ENCODE measurements at places on chromosomes 7 and 10.

GRCh38 chr10:82318534-82318933 is 443.5 kb downstream of the NRG3 start:
- no peak for DNase-seq

- no peak for DNase-seq
Measured at GRCh38 chr7:29330136-29330535, 135.6 kb downstream of the CHN2 start.

DNA sequence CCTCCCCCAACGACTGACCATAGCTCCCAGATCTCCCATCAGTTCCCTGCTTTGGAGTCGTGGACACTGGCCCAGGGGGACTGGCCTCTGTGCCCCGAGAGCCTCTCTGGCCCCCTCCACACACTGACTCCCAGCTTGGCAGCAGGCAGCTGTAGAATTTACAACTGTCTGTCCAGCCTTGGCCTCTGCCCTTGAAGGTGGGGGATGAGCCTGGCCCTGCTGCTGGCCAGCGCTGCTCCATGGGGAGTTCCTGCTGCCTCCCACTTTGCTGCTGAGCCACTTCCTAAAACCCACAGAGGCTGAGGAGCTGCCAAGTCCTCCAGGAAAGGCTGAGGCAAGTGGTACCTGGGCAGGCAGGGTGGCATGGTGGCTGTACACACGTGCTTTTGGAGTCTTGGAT is 147.1 kb downstream of the WDR11 start:
- no peak for DNase-seq

DNA sequence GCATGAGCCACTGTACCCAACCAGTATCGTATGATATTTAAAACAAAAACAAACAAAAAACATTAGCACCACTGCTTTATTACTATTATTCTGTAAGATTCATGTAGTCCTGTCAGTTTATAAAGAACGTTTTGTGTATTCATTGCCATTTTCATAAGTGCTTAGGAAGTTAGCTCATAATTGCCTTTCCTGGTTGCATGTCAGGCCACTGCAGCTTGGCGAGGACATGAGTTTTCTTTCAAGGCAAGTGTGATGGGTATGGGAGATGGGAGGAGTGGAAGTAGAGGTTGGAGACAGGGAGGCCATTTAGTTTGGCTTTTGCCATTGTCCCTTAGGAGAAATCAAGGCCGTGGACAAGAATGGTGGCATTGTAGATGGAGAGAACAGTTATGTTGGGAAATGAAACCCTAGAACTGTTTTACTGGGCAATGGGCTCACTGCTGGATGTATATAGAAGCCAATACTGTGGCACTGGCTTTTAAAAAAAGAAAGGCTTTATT is 48.9 kb downstream of the TYW1 start:
- DNase-seq = no peak

DNA sequence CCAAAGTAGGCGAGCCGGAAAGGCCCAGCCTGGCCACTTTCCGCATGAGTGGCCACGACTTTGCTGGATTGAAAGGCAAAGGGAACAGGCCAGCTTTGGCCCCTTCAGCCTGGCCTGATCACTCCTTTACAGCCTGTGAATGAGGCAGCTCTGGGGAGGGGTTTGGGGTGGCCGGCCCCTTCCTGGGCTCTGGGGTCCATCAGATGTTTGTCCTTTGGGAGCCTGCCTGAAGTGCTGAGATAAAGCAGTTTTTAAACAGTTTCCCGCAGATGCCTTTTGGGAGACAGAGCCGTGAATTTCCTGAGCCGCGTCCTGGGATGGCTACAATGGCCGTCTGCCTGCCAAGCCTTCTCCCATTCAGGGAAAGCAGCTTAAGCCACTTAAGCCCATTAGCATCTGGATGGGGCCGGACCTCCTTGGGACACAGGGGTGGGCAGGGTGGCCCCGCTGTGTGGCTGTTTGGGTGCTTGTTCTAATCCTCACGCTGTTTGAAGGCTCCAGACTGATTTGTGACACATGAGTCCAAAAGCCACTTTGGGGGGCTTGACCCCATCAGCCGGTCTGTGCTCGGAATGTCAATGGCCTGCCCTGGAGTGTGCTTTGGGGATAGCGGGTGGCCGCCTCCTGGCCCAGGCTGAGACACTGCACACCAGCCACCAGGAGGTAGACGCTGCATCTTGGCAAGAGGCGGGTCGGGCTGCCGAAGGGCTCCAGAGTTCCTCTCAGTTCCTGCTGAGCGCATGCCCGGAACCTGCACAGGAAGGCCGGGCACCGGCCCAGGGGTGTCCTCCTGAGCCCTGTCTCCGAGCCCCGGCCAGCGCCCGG is 38.9 kb downstream of the NKX6-2 start:
- no peak for DNase-seq

DNA sequence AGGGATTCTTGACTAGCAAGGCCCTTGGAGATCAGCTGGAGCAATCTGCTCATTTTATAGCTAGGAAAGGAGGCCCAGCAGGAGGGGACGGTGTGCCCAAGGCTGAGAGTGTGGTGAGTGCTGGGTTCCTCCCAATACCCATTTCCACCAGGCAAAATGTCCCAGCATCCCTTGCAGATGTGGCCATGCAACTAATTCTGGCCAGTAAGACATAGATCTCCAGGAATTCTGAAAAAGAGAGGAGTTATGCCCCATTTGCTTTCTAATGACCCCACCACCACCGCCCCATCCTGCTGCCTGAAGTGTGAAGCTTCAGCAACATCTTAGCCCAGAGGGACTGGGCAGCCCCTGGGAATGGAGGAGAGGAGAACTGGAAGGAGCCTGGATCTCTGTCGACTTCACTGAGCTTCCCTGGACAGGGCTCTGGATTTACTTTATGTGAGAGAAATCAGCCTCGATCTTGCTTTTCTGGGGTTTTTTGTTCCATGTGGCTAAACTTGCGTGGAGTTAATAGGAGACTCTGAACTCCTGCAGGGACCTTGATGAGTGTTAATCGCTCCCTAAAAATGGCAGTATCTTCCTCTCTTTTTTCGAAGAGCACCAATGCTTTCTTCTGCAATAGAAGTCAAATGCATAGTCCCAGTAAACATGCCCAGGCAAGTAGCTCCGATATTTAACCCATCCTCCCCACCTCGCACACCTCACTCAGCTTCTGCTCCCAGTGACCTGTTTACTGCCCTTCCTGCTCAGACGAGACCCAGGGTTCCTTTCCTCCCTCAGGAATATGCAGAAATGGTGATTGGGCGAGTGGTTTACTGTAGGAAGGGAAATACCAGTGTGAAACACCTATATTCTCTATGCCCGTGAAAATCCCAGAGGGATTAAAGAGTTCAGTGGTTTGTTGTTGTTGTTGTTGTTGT is 127.5 kb upstream of the GPR26 start:
- no peak for DNase-seq

GRCh38 chr10:33534416-33534815 is 199.9 kb upstream of the NRP1 start:
- DNase-seq = no peak

DNA sequence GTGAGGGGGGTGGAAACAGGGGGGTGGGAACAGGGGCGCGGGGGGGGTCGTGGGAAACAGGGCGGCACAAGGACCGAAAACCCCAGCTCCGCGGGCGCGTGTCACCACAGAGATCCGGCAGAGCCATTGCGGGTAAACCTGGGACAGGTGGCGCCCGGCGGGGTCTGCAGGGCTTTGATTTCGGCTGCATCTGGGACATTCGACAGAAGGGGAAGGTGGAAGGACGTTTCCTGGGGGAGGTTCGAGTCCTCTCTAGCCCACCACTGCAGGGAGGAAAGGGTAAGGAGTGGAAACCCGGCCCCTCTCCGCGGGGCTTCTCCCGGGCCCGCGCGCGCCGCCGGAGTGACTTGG is 7.5 kb downstream of the NKX2-3 start:
- DNase-seq = no peak

- DNase-seq = no peak
Measured at GRCh38 chr10:72098836-72099599, 10.7 kb upstream of the SPOCK2 start.

DNA sequence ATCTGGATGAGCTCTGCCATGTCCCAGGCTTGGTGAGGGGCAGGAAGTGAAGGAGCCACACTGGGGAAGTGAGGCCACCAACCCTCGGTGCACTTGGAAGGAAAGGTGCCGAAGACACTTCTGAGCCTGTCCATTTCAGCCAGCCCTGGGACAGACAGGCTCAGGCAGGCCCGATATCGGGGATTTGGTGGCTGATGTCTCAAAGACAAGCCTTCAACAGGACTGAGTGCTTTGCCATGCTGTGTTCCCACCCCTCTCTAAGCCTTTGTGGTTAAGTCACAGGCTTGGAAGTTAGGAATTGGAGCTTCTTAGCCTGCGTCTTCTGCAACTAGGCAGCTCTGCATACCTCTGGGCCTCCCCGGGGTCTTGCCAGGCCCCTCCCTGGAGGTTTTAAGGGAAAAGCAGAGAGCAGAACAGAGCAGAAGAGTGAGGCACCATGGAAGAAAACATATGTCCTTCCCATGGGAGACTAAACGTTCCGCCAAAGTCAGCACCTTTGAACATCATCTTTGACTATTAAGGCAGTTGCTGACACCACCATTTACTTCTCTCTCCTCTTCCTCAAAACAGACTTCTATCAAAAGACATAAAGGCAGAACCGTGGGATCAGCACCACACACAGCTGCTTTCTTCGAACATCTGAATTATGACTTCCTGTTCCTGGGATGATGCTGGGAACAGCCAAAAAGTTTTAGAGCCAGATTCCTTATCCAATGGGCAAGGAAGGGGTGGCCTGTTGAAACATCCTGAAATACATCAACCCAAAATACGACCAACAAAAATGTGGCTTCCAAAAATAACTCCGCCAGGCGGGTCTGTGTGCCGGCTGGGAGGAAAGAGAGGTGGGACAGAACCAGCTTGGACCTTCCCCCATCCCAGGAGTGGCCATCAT is 71.8 kb downstream of the AFAP1L2 start:
- no peak for DNase-seq

DNA sequence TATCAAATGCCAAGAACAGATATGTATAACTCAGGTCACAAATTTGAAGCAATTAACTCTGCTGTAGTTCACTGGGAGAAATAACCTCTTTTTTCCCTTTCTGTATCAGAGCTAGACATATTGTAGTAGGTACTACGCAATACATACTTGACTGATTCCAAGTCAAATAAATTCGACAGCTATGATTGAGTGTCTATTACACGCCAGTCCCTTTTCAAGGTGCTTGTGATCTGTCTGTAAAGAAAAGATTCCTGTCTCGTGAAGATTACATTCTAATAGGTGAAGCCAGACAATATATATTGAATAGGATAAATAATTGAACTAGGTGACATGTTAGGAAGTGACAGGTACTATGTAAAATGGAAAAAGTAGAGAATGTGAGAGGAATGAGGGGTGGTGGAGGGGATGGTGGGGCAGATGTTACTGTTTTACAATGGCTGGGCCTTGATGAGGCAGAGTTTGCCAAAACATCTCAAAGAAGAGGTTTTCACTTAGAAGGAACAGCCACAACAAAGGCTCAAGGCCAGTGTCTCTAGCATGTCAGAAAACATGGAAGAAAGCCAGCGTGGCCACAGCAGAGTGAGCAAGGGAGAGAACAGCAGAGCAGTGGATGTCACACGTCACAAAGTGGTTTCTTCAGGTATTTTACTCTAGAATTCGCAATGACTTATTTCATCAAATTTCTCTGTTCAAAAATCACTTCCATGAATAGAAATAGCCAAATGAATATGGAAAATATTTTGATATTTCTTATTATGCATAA is 282.6 kb upstream of the CACNA2D1 start:
- no peak for DNase-seq

- DNase-seq = no peak
Measured at GRCh38 chr7:15402436-15403136, 159.2 kb downstream of the AGMO start.

GRCh38 chr7:29424295-29424983 is 139.2 kb upstream of the PRR15 start:
- no peak for DNase-seq

- DNase-seq = no peak
Measured at GRCh38 chr7:114649689-114650088, 235.1 kb downstream of the FOXP2 start.

DNA sequence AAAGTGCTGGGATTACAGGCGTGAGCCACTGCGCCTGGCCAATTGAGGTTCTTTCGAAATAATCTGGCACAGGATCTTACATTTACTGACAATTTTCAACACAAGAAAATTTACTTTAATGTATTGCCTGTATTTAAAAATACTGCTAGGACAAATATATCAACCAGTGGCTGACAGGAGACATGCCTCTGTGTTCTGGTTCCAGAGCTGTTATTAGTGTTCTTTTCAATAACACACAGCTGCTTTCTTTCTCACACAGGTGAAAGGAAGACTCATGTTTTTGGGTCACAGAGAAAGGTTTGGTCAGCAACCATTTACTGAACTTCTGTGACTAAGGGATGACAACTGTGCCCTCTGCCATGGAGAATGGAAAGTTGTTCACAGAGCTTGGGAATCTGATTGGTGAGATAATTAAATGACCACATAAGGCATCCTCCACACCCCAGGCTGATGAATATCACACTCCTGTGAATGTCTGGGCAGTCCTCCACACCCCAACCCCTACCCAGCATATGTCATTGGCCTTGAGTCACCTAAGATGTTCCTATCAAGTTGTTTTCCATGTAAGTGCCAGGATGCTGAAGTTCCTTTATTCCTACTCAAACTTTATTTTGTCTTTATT is 180.1 kb downstream of the RAPGEF5 start:
- no peak for DNase-seq

DNA sequence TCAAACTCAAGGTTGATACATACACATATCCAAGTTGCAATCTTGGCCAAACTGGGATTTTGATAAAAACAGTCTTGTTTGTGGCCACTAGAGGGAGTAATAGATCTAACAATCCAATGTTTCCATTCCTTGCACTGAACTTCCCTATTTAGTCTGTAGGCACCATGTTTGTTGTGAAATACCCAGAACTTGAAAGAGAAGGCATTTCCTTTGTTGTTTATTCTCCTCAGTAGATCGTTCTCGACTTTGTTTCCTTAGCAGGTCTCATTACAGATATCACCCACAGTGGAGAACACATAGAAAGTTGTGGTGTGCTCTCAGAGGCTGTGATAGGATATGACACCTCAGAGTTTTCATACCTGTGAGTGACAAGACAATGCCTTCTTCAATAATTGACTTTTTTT is 70.3 kb upstream of the MXI1 start:
- no peak for DNase-seq

- no peak for DNase-seq
Measured at GRCh38 chr10:132928261-132928660, 14.1 kb downstream of the CFAP46 start.

DNA sequence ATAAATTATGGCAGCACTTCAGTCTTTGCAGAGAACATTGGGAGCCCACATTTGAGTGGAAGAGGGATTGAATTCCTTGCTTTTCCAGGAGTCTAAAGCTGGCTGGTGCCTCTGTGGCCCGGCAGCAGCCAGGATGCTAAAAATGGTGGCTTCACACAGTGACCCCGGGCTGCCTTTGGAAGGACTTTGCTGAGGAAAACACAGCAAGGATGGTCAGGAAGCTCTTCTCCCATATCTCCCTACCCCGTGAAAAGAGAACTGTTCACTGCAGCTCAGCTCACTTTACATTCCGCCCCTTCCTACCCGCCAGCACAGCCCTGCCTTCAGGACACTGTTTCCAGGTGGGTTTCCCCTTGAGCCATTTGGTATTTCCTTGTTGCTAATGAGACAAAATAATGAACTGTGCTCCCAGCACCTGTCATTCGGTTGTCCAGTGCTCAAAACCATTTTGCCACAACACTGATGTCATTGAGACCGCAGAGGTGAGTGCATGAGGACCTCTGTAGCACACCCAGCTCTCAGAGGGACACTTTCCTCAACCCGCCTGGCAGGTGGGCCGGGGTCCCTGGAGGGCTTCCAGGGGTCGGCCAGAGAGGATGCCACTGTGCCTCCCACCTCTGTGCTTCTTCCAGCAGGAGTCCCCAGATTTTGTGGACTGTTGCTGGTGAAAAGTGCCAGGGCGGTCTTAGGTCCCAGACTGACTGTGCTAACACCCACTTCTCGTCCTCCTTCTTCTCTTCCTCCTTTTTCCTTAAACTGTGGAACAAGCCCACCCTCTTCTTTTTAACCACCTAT is 255.7 kb upstream of the PPP2R2D start:
- DNase-seq = no peak

All from stimulated activated CD4-positive, alpha-beta T cell treated with anti-CD3 and anti-CD28 coated beads, Interleukin-1b, Interleukin-23, amount 100 ng/mL, for 4 hours (primary cell).